Skeletal muscle tissue (tissue), 5 donors: ENCODE measurements at places on chromosomes 12 and 14. TPM values are rescaled to one million over a fixed set of nuclear protein-coding genes. Genes with fewer than 3 reads are reported as not detected.

The GLIPR1L1 gene
- total RNA-seq: not detected

The SH2B3 gene
- 7.8 TPM for total RNA-seq

The NYNRIN gene
- 19.3 TPM for total RNA-seq

The GLI1 gene
- total RNA-seq: 5.2 TPM

The LMNTD1 gene
- 0.52 TPM for total RNA-seq

The MMP19 gene
- total RNA-seq: 2.6 TPM

The DTX1 gene
- total RNA-seq: 3.1 TPM

The SLC5A8 gene
- under 0.01 TPM for total RNA-seq

The CCDC177 gene
- total RNA-seq: not detected

The PRPF40B gene
- 7.3 TPM for total RNA-seq

The PROX2 gene
- not detected for total RNA-seq

The TAS2R20 gene
- 6.3 TPM for total RNA-seq

The KRT84 gene
- total RNA-seq: not detected

The TMEM63C gene
- 3.1 TPM for total RNA-seq

The IL31 gene
- total RNA-seq: not detected

The MDGA2 gene
- 2.1 TPM for total RNA-seq

The LBHD2 gene
- total RNA-seq: not detected

The TAS2R42 gene
- not detected for total RNA-seq

The NKX2-1 gene
- total RNA-seq: not detected

The CMTM5 gene
- total RNA-seq: 2.1 TPM

The APAF1 gene
- total RNA-seq: 39.1 TPM

The USP44 gene
- 1.0 TPM for total RNA-seq

The MYF5 gene
- total RNA-seq: 28.2 TPM

The ST8SIA1 gene
- total RNA-seq: 5.2 TPM

The LGR5 gene
- 4.7 TPM for total RNA-seq

The SLC2A14 gene
- 0.52 TPM for total RNA-seq

The C12orf54 gene
- total RNA-seq: not detected

The NTF3 gene
- total RNA-seq: 2.6 TPM
